T-helper 2 cell (primary cell): ENCODE measurements at places on chromosomes 3 and 15.
A peak's percentile ranks its signal among the peaks of the same experiment; 100 is the strongest.

- no peak for DNase-seq
Measured at GRCh38 chr3:66662894-66663293, 162.1 kb upstream of the LRIG1 start.

GRCh38 chr3:84547971-84548970 is 410.5 kb upstream of the CADM2 start:
- no peak for DNase-seq

DNA sequence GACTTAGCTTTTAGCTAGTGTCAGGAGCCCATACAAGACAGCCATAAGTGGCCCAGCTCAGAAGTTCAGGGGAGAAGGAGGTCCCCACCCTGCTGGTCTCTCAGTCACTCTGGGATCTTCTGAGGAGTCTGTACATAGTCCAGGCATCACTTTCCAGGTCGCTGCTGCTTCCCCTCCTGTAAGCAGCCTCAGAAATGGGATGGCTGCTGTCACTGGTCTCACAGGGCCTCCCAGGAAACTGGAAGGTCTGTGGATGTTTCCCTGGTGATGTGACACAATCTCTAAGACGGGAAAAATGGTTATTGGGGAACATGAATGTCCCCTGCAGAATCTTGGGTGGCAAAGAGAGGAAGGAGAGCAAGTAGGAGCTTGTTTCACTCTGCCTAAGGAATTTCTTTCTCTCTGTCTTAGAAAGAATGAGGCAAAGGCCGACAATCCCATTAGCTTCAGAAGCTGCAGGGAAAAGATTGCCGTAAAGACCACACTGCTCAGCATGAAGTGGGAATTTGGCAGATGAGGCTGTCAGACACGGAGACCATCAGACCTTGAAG is 43.2 kb upstream of the TNFAIP8L3 start:
- no peak for DNase-seq

DNA sequence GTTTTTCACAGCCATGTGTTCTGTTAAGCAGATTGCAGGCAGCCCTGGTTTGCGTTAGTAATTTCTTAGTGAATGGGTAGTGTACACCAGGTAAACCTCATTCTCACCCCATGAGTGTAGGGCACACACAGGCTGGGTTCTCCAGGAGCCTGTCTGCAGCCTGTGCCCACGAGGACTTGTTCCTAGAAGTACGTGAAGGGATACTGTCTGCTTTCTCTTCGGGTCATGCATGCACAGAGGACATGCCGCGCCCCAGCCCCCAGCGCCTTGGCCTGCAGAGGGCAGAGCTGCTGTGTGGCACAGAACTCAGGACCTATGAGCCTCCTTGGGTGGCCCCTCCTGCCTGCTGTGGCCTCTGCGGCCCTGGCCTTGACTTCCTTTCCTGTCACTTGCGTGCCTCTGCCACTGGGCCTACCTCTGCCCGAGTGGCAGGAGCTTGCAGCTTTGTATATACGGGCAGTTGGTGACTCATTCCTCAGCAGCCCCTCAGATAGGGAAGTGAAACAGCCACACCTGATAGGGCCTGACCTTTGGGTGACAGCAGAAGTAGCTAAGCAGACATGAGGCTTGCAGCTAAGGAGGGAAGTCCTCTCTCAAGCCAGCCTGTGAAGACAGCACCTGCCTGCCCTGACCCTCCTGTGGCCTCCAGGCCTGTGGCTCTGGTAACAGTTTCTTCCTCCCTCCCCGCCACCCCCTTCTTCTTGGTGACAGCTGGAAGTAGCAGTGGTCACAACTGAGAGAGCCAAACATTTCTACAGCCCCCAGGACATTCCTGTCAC is 19.5 kb downstream of the PPCDC start:
- no peak for DNase-seq

DNA sequence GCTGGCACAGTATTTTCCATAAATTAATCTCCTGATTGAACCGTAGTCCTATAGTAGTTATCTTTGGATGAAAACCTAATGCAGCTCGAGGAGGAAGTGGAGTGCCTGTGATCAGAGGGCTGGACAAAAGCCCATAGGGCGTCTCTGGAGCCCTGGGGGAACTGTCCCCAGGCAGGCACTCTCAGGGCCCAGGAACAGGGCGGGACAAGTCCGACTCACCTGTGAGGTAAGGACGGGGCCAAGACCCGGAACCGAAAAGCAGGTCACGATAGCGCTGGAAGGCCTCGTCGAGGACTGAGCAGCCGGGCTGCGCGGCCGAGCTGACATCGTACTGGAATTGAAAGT is 341 bp downstream of the HEXA start:
- no peak for DNase-seq

DNA sequence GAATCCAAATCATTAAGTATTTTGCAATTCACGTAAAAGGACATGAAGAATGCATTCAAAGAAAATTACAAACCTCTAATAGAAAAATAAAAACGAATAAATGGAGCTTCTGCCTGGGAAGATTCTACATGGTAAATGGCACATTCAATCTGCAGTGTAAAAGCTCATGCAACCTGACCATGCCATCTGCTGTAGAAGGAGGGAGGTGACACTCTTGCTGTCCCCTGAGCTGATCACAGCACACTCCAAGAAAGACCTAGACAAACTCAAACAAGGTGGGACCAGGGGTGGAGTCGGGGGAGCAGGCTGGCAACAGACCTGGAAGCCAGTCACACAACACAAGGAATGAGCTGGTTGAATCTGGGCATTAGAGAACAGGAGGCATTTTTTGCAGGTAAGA is 101.8 kb downstream of the BDH1 start:
- no peak for DNase-seq

- DNase-seq = no peak
Measured at GRCh38 chr3:129487183-129487867, 41.1 kb upstream of the RHO start.

DNA sequence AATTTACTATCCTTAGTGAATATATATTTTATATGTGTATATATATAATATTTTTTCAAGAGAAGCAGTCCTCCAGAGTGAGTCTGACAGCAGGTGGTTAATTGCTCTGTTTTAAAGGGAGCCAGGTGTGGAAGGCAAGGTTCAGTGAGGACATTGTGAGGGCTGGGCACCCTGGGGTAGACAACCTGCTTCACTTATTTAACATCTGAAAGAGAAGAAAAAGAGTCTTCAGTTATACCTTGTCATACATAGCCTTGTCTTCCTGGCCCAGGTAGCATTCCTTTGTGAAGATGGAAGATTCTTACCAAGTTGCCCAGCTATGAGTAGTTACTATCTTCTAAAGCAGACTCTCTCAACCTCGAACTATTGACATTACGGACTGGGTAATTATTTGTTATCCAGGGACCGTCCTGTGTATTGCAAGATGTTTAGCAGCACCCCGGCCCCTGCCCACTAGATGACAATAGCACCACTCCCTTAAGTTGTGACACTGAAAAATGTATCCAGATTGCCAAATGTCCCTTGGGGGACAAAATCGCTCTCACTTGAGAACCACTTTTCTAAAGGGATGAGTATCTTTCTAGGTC is 336.0 kb upstream of the TRIM42 start:
- no peak for DNase-seq

- DNase-seq = peak; percentile 65
Measured at GRCh38 chr3:141877911-141878310, 1.5 kb downstream of the ATP1B3 start.

DNA sequence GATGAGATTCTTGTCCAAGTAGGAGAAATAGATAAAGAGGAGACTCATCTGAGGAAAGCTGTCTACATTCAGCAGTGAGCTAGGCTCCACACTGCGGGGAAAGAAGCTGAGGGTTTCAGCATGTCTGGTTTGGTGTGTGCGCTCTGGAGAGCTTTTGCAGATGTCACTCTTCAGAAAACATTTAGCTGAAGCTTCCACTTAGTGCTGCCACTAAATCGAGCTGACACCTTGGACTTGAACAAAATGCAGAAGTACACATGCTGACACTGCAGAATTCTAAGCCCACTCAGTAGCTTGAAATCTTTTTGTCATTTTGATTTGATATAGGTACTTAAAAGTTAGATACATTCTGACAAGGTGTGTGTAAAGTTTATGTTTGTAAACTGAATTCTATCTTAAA is 32.3 kb upstream of the CRTC3 start:
- DNase-seq = no peak

- no peak for DNase-seq
Measured at GRCh38 chr3:123791898-123792297, 92.2 kb downstream of the MYLK start.

- DNase-seq = no peak
Measured at GRCh38 chr15:49290191-49290590, 120.1 kb downstream of the GALK2 start.

DNA sequence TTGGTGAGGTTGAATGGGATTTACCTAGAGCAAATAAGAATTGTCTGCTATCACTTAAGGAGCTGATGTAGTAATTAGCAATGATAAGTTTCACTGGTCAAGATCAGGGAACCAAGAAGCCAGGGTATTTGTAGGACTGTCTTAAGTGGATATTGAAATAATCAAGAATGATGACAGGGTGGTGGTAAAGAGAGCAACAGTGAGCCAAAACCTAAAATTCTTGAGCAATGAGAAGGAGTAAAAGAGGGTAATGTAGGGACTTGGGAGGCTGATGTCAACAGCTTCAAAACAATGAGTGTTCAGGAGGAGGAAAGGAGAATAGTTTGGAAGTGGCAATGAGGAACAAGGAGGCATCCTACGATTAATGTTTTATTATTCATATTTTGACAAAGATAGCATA is 31.5 kb upstream of the SLC2A2 start:
- DNase-seq = no peak

- DNase-seq = no peak
Measured at GRCh38 chr3:139455206-139455605, 21.1 kb downstream of the RBP2 start.

GRCh38 chr15:75008221-75008625 is 12.9 kb downstream of the SCAMP5 start:
- DNase-seq = no peak

DNA sequence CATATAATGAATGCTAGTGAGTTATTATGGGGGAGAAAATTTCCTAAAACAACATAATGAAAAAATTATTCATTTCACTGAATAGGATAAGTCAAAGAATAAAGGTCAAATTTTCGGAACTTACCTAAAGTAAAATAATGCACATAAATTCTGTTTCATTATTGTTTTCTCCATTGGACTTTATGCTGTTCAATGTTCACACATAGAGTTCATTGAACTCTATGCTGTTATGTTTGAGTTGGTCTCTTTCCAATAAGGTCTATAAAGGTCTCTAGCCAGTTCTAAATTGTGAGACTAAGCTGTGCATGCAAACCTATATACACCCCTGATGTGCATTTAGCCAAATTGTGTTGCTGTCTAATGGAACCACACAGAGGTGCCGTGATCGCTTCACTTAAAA is 28.5 kb upstream of the STT3B start:
- no peak for DNase-seq

GRCh38 chr3:149435996-149436885 is 38.3 kb upstream of the TM4SF4 start:
- DNase-seq = no peak

DNA sequence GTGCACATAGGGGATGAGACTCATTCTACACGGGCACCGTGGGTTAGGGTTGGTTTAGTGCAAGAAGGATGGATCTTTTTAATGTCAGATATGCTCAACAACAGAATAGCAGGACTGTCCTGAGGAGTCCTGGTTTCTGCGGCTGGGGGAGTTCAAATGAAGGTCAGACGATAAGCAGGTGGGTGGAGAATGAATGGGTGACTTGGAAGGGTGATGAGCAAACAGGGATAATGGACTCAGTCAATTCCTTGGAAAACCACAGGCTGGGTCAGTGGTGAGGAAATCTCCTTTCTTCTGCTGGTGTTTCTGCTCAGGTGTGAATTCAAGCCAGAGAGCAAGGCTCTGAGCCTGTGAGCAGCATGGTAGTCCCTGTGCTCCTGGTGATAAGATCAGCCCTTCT is 59.9 kb downstream of the MESD start:
- no peak for DNase-seq

DNA sequence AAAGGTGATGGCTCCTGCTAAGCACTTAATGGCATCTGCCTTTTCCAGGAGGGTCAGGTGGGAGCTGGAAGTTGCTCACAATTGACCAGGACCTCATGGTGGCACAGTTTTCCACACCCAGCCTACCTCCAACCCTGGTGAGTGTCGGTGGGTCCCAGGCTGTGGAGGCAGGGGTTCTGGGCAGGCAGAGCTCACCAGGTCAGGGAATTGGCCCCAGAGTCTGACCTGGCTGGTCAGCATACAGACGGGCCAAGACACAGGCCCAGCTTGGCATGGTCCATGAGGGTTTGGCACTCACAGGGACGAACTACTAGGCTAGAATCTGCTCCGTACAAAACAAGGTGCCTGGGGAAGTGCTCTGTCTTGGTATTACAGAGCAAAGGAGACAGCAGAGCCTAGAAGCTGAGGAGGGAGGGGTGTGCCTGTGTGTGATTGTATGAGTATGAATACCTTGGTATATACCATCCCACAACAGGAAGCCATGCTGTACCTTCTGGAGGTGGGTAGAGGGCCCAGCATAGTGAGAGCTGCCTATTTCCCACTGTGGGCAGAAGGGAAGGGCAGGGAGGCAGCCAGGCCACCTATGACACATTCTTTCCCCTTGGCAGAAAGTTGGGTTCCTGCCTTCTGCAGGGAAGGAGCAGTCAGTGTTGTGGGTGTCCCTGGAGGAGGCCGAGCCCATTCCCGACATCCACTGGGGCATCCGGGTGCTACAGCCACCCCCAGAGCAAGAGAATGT is 6.5 kb downstream of the APEH start:
- DNase-seq = no peak

- DNase-seq = no peak
Measured at GRCh38 chr3:34444137-34444536, 645.7 kb downstream of the PDCD6IP start.

DNA sequence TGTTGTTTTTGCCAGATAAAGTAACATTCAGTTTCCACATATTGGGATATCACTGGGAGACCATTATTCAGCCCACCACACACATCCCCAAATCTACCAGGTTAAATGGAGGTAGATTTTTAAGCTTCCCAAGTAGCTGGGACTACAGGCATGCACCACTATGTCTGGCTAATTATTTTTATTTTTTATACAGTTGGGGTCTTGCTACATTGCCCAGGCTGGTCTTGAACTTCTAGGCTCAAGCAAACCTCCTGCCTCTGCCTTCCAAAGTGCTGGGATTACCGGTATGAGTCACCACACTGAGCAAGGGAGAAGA is 96.6 kb upstream of the CHD2 start:
- DNase-seq = no peak
